ENCODE measurements at places on chromosomes 13 and 19.

- no peak for DNase-seq
These were observed 1380.4 kb downstream of the SLITRK1 start for GRCh38 chr13:82501834-82502233.

GRCh38 chr19:2475018-2475701 lies 767 bp upstream of the GADD45B start:
- DNase-seq = peak; percentile 77

DNA sequence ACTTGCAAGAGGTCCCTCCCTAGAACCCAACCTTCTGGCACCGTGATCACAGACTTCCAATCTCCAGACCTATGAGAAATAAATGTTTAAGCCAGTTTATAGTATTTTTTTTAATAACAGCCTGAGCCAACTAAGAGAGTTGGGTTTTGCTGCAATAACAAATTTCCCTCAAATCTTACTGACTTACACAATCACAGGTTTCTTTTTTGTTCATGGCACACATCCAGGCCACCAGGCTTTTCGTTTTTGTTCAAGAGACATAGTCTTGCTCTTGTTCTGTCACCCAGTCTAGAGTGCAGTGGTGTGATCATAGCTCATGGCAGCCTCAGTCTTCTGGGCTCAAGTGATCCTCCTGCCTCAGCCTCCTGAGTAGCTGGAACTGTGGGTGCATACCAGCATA lies 2.0 kb upstream of the SELENOV start:
- DNase-seq = no peak

- peak; percentile 25 for DNase-seq
These were observed 1238.9 kb downstream of the UQCRFS1 start for GRCh38 chr19:27974082-27974513.

- DNase-seq = no peak
These were observed 218.7 kb downstream of the DNAJC15 start for GRCh38 chr13:43242040-43242439.

- DNase-seq = no peak
These were observed 29.0 kb upstream of the ZNF564 start for GRCh38 chr19:12580180-12580694.

- DNase-seq = no peak
These were observed 1.1 kb upstream of the PDE4A start for GRCh38 chr19:10419200-10419645.

DNA sequence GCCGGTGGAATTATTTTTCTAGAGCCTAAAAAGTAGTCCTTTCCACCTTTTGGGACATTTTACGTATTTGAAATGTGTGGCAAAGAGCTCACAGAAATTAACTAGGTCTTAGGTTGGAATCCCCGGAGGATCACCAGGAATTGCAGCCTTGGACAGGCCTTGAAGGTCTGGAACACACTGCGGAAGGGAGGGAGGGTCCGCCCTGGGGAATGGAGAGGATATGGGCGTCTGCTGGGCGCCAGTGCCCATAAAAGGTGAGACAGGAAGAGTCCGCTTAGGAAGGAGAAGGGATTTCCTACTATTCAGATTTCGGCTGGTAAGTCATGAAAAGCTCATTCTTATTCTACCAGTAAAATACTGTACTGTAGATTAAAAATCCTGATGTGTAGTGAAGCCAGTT lies 111.9 kb downstream of the COL4A2 start:
- no peak for DNase-seq

- no peak for DNase-seq
These were observed 185.6 kb upstream of the STARD13 start for GRCh38 chr13:33471204-33471603.

- no peak for DNase-seq
These were observed 4.0 kb downstream of the DDX39A start for GRCh38 chr19:14414926-14415690.

GRCh38 chr19:15197942-15198341 lies 2.9 kb downstream of the NOTCH3 start:
- DNase-seq = no peak

DNA sequence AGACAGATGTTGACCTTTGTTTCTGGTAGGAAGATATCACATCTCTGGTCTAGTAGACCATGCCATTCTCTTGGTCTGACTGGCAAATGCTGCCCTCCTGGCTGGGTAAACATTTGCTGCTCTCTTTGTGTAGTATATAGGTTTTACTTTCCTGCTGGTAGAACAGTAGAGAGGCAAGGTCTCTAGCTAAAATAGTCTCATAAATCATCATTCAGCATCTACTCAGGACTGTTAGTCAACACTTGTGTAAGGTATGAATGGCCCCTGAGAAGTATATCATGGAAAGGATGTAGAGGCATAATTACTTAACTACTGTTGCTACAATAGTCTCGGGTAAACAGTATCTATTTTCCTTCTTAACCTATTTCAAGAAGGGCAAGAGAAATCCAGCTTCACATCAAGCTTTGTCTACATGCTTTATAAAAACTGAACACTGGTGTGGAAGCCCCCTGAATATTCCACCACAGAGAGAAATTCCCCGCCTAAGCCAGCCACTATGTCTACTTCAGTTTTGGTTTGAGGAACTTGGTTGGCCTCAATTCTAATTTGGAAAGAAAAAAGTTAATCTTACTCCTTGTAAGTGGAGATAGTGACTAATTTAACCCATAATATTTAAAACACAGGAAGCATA lies 18.4 kb upstream of the MYCBP2 start:
- no peak for DNase-seq
